ENCODE measurements at places on chromosomes 12 and 14. TPM values are rescaled to one million over a fixed set of nuclear protein-coding genes. Genes with fewer than 3 reads are reported as not detected.

The CRIP1 gene
- 52.7 TPM for total RNA-seq

The RNF212B gene
- total RNA-seq, result 0.33 TPM

The NANOG gene
- total RNA-seq, result not detected

The ADAMTS20 gene
- total RNA-seq, result not detected

The MYH7 gene
- not detected for total RNA-seq

The ACSS3 gene
- total RNA-seq, result 5.8 TPM

The LTA4H gene
- 68.6 TPM for total RNA-seq

The AVPR1A gene
- total RNA-seq, result 9.3 TPM

The GPRC5D gene
- total RNA-seq, result not detected

The GPRC5A gene
- 2.9 TPM for total RNA-seq

The SMIM41 gene
- 2.1 TPM for total RNA-seq

The PSMC1 gene
- 96.8 TPM for total RNA-seq

The CNTN1 gene
- 44.2 TPM for total RNA-seq

The MYF6 gene
- total RNA-seq, result not detected

The C14orf132 gene
- total RNA-seq, result 78.3 TPM

The ISCU gene
- total RNA-seq, result 245 TPM

The SPX gene
- 0.66 TPM for total RNA-seq

The POTEM gene
- total RNA-seq, result not detected

The CPNE6 gene
- total RNA-seq, result 0.33 TPM

The CIT gene
- total RNA-seq, result 6.1 TPM

The SERPINA10 gene
- not detected for total RNA-seq

The EGLN3 gene
- total RNA-seq, result 24.0 TPM

The GDF3 gene
- 0.40 TPM for total RNA-seq

The NEUROD4 gene
- total RNA-seq, result not detected

The TMEM106C gene
- 74.3 TPM for total RNA-seq

The TMEM119 gene
- total RNA-seq, result 3.6 TPM

Measured in esophagus muscularis mucosa (tissue), 4 donors.